ENCODE measurements at places on chromosomes 7 and 10.

- DNase-seq = no peak
These were observed 28.9 kb upstream of the CREB3L2 start for GRCh38 chr7:138030679-138031351.

DNA sequence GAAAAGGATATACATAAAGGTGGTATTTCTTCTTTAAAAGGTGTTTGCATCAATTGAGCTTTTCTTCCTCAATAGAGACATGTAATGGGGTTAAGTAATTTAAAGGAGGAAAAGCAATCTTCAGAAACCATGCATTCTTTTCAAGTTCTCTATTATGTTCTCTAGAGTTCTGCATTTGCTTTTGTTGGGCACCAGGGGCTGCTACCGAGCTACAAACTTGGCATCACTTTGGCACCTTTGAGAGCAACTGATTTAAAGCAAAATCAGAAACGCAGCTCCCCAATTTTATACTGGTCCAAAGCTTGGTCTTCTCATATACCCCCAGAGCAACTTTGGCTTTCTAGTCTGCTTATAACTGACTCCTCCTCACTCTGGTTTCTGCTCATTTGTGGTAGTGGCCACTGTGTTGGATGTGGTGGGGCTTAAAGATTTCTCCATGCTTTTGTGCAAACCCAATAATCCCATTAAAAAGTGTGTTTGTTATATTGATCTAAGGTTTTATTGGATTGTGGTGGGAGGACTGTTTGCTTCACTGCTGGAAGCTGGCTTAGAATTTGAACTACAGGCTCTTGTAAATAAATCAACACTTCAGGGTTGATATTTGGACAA, 712.1 kb downstream of the PHTF2 start:
- peak; percentile 63 for DNase-seq

DNA sequence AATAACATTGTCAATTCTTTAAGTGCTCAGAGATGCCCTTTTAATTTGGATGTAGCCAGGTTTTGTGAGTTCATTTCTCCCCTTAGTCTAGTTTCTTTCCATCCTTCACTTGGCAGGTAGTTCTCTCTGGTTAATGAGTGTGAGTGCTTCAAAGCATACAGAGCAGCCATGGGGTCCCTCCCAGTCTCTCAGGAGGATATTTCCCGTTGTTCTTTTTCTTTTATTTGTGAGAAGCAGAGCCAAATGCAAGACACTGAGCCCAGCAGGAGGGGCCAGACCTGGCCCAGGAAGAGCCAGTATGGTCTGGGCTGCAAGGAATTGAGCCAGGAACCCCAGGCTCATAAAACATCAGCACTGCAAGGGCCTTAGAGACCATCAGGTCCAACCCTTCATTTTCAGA, 52.4 kb downstream of the PLCE1 start:
- DNase-seq = no peak

- peak; percentile 34 for DNase-seq
These were observed 31.9 kb downstream of the LCOR start for GRCh38 chr10:96863922-96864543.

DNA sequence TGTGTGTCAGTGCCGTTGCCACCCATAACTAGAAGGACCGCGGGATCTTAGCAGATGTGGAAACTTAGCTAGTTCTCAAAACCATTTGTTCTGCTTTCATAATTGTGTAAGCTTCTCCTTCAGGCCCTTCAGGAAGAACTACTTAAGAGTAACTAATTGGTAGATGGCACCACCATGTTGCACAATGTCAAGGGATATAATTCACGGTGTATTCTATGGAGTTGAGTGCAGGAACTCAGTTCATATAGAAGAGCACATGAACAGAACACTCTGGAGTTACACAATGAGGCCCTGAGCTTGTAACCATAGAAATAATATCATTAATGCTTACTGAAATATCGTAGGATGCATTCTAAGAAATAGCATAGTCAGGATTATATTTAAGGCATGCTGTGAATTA, 126.5 kb upstream of the GAD2 start:
- DNase-seq = no peak

GRCh38 chr10:16674147-16674703, 143.0 kb downstream of the RSU1 start:
- DNase-seq = no peak

- peak; percentile 9 for DNase-seq
These were observed 65.0 kb downstream of the VSTM4 start for GRCh38 chr10:49050366-49050765.

DNA sequence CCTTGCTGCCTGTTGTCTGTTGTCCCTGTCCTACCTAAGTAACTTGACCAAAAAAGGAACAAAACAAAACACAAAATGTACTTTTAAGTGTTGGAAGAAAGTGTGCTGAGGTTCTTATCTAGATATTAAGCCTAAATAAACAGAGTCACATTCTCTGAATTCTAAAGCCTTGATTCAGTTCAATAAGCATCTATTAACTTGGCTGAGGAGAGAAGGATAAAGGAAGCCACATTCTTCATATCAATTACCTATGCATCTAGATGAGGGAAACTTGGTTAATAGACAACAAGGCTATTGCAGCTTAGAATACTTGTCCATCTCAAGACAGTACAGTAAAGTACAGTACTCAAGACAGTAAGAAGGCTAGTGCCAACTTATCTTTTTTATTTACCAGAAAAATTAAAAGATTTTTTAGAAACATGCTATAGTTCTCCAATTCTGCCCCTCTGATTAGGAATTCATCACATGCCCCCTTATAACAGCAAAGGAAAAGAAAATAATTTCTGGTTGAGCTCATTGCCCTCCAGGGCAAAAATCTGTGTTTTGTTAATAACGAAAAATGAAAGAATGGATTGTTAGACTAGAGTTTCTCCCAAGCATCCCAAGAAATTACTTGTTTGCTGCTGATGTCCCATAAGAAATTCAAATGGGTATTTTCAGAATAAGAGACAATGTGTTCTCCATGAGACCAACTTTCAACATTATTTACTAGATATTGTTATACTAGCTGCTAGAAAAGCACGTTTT, 546.5 kb upstream of the SEMA3D start:
- DNase-seq = peak; percentile 16

GRCh38 chr7:80918909-80919721, at the start of gene SEMA3C:
TSS of gene SEMA3C (minus strand) at chr7:80919051. CDS start at chr7:80916781, 2,270 bp downstream.
- DNase-seq = peak; percentile 96

GRCh38 chr7:67716729-67717128, 720.1 kb downstream of the TYW1 start:
- peak; percentile 9 for DNase-seq

GRCh38 chr10:78740976-78741915, 327.5 kb upstream of the ZMIZ1 start:
- DNase-seq = peak; percentile 77

DNA sequence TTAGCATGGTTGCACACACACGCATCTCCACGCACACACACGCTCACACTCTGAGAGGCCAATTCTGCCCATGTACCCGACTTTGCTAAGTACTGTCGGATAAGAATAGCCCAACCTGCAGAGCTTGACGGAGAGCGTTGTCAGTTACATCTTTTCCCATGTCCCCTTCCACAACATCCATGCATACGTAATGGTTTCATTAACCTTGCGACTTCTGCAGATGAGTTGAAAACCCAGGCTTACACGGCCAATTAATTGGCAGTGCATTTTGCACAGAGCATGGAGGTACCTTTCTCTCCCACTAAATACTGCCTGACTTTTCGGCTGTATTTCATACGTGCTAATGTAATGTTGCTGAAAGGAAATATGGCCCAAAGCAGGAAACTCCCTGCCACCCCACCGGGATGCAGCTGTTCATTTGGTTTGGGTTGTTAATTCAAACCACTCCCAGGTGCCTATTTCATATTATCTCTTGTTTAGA, 291.2 kb upstream of the HABP2 start:
- no peak for DNase-seq

GRCh38 chr7:84191261-84191660, 3.3 kb downstream of the SEMA3A start:
- no peak for DNase-seq

DNA sequence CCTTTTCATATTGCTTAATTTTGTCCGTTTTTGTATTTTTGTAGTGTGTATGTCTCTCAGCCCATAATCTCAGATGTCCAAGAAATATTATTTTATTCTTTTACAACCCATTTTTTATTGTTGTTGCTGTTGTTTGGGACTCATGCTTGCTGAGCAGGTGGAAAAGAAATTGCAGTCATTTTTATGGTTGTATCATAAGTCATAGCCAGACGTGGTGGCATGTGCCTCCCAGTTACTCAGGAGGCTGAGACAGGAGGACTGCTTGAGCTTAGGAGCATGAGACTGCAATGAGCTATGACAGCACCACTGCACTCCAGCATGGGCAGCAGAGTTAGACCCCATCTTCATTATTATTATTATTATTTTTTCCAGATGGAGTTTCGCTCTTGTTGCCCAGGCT, 117.8 kb downstream of the EPC1 start:
- no peak for DNase-seq

- DNase-seq = peak; percentile 45
These were observed 15.4 kb downstream of the TAS2R41 start for GRCh38 chr7:143492799-143493739.

DNA sequence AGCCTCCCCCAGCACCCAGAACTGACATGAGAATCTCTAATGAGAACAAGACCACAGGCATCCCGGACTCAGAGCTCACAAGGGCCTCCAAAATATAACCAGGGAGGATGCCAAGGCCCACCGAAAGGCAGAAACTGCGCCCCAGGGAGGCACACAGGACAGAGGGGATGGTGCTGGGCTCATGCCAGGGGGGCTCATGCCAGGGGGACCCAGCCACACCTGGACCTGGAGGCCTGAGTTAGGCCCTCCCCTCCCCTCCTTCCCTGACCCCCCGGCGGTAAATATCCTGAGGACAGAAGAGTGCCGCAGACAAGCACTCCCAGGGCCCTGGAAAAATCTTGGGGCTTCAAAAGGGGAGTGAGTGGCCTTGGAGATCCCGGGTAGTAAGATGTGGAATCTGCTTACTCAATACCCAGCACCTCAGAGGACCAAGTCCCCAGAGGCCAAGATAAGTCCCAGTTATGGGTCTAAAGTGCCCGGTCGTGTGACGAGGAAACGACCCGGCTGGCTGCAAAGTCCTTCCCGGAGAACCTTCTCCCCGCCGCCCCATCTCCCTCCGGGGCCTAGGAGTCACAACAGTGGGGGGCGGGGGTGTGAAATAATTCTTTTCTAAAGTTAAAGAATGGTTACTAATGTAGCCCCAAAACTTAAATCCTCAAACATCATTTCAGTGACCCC, 11.9 kb downstream of the PDGFA start:
- no peak for DNase-seq

- DNase-seq = no peak
These were observed 44.7 kb downstream of the ABLIM1 start for GRCh38 chr10:114613237-114613979.

DNA sequence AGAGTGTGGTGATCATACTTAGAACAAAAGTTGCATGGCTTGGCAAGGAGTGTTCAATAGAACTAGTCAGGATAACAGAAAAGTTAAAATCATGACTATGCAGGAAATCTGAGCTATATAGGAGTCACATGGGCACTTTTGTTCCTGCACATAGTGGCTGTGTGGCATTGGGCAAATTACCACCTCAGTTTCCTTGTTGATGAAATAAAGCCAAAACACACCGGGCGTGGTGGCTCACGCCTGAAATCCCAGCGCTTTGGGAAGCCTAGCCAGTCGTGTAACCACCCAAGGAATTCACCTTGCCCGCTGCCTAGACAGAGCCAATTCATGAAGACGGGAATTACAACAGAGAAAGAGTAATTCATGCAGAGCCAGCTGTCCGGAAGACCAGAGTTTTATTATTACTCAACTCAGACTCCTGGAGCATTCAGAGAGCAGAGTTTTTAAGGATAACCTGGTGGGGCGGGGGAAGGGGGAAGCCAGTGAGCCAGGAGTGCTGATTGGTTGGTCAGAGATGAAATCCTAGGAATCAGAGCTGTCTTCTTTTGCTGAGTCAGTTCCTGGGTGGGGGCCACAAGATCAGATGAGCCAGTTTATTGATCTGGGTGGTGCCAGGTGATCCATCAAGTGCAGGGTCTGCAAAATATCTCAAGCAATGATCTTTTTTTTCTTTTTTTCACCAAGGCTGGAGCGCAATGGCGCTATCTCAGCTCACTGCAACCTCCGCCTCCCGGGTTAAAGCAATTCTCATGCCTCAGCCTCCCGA, 6.4 kb upstream of the MKRN1 start:
- no peak for DNase-seq

- DNase-seq = no peak
These were observed 183.3 kb downstream of the SEMA3E start for GRCh38 chr7:83465643-83466042.

DNA sequence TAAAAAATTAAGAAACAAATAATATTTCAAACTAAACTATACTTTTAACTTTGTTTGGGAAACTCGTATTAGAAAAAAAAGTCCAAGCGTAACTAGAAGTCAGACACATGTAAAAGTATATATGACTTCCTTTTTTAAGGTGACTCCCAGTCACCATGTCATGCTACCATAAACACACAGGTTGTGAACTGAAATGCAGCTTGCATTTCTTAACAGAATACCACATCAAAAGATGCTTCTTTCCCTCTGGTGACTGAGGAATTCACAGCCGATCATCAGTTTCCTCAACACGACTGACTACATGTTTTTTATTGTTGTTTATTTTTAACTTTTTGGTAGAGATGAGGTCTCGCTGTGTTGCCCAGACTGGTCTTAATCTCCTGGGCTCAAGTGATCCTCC, 445.0 kb downstream of the PARD3 start:
- DNase-seq = no peak

DNA sequence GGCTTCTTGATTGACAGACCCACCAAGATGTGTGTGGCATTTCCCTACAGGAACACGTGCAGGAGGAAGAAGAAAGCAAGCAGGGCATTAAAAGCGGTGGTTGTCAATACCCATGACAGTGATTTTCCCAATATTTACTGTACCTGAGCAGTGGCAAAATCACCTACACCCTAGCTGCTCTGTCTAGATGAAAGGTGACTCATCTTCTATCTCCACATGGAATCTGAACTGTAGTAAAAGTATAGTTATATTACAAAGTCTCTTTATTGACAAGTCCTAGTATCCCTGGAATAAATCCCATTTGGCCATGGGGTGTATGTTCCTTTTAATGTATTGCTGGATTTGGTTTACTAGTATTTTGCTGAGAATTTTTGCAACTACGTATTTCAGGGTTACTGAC, 458.8 kb upstream of the SORCS1 start:
- DNase-seq = no peak

- no peak for DNase-seq
These were observed 362.7 kb downstream of the SEMA3D start for GRCh38 chr7:84824057-84824651.

- DNase-seq = peak; percentile 62
These were observed 21.2 kb downstream of the ITGB8 start for GRCh38 chr7:20351901-20352300.
